ENCODE measurements at places on chromosomes 12 and 14.

GRCh38 chr14:87008965-87009364 lies 984.0 kb downstream of the GALC start:
- no peak for DNase-seq

GRCh38 chr14:105340821-105341733 lies 26.5 kb downstream of the PACS2 start:
- DNase-seq, result no peak

DNA sequence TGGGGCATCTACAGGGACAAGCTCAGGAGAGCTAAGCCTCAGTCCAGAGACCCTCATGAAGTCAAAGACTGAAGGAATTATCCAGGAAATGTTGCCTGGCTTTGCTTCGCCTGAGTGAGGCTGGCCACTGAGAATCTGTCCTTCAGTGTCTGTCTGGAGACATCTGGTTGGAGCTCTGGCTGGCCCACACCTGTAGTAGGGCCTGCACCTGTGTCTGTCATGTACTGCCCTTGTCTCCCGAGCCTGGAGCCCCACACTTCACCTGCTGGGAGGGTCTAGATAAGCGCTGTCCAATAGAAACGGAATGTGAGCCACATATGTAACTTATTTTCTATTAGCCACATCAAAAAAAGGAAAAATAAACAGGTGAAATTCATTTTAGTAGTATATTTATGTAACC lies 9.9 kb upstream of the HDAC7 start:
- no peak for DNase-seq

- DNase-seq, result no peak
Measured at GRCh38 chr12:101902641-101903040, 25.3 kb downstream of the DRAM1 start.

DNA sequence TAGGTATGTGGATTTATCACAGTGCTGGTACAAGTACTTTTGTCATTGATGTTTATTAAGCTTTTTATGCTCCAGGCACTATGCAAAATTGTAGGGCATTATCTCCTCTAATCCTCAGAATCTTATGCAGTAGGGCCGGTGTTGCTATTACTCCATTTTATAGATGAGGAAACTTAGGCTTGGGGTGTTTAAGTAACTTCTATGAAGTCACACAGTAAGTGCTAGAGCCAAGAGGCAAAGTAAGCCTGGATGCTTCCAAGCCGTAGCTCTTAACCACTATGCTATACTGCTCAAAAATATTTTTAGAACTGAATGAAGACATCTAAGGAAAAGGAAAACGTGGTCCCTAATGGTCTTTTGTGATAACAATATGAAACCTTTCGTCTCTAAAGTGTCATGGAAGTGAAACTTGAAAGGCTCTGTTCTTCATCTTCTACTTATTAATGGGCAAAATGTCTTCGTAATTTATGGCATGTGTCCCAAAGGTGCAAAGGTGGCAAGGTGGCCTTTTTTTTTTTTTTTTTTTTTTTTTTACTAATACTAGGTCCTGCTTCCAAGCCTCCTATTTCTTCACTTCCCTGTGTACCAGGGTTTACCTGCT lies 85.2 kb downstream of the ETV6 start:
- no peak for DNase-seq

DNA sequence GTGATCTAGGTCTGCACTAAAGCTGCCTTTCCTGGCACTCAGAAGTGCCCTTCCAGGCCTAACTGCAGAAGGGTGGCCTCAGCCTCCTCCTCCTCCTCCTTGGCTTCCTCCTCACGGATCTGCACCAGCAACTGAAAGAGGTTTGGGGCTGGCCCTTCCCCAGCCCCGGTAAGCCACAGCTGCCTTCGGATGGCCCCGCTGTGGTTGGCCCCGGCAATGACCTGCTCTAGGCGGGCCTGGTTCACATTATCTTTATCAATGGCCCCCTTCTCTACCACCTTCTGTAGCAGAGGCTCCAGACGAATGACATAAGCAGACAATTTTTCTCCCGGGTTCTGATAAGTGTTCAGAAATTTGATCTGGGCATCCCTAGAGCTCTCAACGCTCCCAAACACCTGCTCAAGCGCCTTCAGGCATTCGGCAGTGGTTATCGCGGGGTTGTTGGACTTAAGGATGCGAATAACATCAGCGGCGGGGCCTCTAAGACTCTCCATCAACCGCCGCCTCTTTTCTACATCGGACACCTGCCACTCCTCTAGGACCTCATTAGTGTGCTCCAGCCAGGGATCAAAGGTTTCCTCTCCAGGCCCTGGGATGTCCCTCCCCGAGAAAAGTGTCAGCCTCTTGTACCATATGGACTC lies 1.5 kb downstream of the PNMA1 start:
- DNase-seq, result no peak

DNA sequence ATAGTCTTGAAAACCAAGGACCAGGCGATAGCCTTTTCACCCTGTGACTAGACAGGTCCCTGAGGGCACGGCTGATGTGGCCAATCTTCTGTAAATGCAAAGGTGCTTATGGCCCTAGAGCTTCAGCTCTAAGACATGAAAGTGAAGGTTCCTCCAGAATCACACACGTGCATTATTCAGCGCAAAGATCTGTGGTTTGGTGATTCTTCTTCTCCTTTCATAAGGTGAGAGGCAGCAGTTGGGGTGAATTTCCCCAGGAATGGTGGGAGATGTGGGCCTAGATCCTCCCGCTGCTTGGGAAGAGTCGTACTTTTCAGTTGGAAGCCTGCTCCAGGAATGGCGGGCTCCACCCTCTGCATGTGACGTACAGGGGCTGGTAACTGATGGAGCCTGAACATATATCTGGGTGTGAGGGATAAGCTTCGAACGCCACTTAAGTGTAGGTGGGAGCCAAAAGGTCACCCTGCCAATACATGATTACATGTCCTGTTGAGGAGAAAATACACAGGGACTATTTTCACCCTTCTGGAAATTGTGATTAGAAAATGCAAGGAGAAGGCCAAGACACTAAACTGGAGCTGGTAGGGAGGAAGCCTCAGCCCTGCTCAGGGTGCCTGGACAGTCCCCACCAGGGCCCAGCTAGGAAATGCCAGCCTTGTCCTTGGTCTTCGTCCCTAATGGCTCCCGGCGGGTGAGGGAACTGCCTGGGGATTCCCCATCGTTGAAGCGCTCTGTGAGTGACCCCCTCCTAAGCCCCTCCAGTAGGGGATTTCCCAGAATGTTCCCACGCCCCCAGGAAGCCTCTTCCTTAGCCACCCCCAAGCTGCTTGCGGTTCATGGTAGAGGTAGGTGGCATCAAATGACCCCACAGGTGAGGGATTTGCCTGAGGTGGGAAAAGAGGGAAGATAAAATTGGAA lies 17.6 kb downstream of the BATF start:
- no peak for DNase-seq

GRCh38 chr12:123142518-123142840 lies 8.4 kb downstream of the PITPNM2 start:
- no peak for DNase-seq

GRCh38 chr12:108516511-108517275 lies 1.6 kb downstream of the FICD start:
- no peak for DNase-seq

DNA sequence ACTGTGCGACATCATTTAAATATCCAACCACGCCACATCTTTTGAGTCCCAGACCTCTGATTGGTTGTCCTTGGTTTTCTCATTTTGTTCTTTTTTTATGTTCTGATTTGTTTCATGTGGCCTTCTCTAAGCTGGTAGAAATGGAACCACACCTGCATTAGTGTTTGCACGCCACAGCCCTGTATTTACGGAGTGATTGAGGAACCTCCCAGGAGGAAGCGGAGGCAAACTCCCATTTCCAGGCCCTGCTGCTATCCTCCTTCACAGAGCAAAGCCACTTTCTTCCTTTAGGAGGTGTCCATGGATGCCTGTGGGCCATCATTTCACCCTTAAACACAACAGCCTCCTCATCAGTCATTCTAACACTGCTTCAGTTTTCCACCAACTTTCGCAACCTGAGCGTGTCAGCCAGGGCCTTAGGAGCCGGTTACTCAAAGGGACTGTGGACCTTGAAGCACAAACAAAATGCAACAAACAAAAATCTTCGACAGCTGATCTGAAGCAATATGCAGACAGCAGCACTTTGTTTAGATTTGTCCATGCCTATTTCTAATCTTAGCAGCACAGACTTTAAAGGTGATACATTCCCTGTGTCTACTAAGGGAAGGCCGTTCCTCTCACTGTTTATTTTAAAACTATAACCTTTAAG lies 1258.1 kb upstream of the TMEM132C start:
- DNase-seq, result no peak

GRCh38 chr12:5027046-5027821 lies 16.4 kb upstream of the KCNA5 start:
- DNase-seq, result no peak

DNA sequence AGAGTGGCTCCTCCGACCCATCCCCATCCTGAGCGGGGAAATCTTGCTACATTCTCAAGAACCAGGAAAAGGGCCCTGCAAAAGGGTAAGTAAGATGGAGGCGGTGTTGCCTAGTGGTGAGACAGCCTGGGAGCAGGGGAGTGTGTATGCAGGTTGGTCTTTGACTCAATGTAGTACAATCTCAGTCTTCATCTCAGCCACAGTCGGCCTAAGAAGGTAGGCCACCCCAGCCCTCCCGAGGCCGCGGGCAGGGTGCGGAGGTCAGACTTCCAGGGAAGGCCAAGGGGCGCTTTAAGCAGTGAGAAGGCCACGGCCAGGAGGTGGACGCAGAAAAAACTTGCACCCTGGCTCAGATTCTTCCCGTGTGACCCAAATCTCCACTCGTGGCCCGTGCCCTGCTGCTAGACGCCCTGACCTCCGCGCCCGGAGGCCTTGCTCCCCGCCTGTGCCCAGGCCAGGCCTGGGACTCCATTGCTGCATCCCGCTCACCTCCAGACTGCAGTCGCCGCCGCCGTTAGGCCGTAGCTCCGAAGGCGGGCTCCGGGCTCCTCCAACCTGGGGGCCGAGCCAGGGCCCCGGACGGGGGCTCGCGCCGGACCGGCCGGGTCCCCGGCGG lies 435 bp downstream of the FOXM1 start:
- no peak for DNase-seq

DNA sequence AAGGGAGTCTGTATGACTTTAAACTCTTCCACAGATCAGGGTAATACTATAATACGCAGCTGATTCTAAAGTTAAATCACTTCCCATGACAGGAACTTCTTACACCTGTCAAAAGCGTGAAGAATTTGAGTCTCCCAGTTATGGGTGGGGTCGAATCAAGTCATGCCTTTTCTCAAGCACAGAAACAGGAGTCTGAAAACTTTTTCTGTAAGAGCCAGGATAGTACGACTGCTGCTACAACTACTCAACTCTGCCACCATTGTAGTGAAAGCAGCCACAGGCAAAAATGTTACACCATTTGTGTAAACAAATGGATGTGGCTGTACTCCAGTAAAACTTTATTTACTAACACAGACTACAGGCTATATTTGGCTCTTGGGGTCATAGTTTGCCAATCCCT lies 90.3 kb downstream of the DUSP6 start:
- DNase-seq, result no peak

GRCh38 chr12:53596920-53597363 lies 29.2 kb downstream of the ATF7 start:
- no peak for DNase-seq

DNA sequence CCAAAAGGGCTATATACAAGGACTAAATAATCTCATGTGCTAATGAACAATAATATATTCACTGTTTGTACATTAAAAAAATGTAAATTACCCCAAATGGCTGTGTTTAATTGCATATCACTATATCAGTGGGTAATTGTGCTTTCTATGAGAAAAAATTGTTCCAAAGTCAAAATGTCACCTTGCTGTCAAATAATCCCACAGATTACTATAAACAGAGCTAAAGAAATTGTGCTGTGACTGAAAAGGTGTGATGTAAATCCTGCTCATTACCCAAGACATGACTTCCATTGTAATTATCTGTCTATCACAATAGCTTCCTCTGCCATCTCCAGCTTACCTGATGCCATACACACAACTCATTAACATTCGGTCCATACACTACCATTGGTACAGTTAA lies 70.3 kb downstream of the ATP23 start:
- no peak for DNase-seq

DNA sequence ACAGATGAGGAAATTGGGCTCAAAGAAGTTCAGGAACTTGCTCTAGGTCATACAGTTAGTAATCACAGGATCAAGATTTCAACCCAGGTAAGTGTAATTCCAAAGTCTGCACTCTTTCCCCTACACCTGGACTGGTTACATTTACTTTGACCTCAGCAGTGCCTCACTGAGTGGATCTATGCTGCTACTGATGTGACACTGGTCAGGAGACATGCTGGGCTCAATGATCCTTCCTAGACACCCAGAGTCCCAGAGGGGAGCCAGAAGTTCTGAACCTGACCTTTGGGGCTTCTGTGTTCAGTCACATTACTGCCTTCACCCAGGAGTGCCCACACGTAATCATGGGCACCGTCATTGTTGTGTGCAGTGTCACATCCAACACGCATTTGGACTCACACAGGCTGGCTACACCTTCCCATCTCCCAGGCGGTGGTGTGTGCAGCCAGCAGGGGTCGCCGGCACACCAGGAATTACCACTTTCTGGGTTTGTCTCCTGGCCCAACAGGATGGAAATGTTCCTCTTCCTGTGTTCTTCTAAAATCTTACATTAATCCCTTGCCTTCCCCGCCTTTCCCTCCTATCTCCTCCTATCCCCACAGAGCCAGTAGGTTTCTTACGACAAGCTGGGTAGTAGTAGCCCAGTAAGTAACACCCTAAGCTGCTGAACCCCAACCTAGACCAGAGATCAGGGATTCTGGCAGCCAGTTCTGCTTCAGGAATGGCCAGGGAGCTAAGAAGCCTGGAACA lies 25.6 kb downstream of the CALCOCO1 start:
- peak; percentile 66 for DNase-seq

GRCh38 chr12:9335867-9336266 lies 127.7 kb upstream of the PZP start:
- DNase-seq, result no peak
